CD4-positive, alpha-beta T cell (primary cell): ENCODE measurements at places on chromosomes 13 and 19. TPM values are rescaled to one million over a fixed set of nuclear protein-coding genes. Genes with fewer than 3 reads are reported as not detected.

DNA sequence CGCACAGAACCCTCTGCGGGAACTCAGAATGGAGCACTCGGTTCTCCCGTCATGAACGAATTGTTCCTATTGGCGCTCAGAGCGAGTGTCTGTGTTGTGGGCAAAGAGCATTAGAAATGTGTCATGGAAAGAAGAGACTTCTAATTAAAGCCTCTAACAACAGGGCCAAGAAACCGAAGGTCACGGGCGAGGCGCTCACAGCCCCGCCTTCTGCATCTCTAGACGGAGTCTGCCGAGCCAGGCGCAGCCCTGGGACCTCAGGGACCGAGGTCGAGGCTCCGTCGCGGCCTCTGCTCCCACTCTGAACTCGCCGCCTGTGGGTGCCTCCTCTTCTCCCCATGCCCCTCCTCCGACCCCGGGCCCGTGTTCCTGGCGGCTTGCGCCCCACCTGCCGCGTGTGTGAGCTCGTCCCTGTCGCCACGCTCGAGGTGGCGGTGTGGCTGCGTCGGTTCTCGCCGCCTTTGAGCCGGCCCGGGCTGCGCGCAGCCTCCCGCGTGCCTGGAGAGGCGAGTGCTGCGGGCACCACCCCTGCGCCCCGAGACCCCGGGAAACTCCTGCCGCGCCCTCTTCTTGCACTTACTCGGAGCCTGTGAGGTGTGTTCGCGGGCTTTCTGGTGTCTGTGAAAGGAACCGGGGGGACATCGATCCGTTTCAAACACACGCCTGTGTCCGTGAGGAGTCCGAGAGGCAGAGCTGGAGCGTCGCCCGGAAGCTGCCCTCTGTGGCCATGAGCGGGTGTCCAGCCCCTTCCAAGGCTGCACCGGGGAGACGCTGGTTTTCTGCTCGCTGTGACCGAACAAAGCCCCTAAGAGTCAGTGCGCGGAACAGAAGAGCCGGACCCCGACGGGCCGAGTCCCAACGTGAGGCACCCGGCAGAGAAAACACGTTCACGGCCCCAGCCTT, 45.4 kb upstream of the SPACA7 start:
- H3K4me1 ChIP-seq = no peaks in the 10 kb centered on the region
- peaks cover 32% of the 10 kb centered on the region for H3K27me3 ChIP-seq
- no peak overlapping the region for H3K27ac ChIP-seq
- DNase-seq = no peak
- H3K4me3 ChIP-seq = no peak overlapping the region
- no peaks in the 10 kb centered on the region for H3K36me3 ChIP-seq

Gene POU4F1
- total RNA-seq = 0.14 TPM

DNA sequence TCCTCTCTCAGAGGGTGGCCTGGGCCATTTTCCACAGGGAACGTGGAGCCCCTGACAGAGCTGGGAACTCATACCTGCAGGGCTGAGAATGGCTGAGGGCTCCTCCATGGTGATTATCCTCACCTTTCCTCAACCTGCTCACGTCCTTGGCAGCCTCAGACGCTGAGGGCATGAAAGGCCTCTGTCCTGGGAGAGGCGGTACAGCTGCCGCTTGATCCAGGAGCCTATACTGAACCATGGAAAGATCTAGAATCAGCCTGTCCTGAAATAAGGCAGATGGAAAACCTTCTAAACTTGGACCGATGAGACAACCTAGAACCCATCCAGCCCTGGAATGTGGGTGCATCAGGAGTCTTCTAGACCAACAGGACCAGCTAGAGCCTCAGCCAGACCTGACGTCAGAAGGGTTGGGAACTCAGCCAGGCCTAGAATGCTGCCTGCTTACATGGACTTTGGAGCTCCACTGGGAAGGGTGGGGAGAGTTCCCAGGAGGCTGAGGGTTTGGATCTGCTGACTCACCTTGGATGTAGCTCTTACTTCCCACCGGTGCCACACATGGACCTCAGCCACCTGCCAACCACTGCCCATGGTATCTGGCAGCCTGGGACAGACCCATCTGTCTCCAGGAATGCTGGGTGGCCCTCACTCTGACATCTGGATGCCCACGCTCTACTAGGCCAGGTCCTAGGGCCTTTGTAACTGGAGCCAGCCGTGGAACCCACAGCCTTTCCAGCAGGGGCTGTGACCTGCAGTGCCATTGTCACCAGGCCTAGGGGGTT, 7.5 kb downstream of the KCTD15 start:
- peaks cover 26% of the 10 kb centered on the region for H3K4me1 ChIP-seq
- H3K36me3 ChIP-seq = no peaks in the 10 kb centered on the region
- H3K27ac ChIP-seq = no peak overlapping the region
- H3K4me3 ChIP-seq = no peak overlapping the region

DNA sequence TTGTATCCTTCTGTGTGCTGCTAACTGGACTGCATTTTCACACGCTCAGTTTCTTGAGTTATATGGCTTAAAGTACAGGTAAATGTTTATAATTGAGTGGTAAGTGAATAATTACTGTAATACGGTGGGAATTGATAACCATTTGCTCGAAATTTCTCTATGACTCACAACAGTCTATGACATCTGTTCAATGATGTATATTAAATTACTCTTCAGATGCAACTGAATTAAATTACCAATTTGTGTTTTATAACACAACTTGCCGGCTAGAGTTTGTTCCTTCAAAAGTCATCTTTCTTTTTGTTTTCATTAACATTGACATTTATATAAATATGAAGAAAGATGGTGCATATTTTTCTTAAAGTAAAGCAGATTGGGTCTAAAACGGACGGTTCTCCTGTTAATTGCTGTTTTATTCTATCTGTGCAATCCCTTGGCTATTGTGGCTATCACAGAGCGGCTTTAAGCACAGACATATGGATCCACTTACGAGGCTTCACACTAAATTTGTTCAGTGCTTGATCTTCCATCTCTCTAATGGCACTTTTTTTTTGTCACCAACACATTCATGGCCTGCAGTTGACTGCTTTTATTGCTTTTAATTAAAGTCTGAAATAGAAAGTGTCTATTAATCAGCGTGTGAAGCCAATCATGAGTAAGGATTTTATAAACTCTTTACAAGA, 1291.6 kb upstream of the SLC10A2 start:
- no peak overlapping the region for H3K4me3 ChIP-seq
- no peaks in the 10 kb centered on the region for H3K4me1 ChIP-seq
- no peak overlapping the region for H3K27ac ChIP-seq
- no peaks in the 10 kb centered on the region for H3K27me3 ChIP-seq
- H3K36me3 ChIP-seq = no peaks in the 10 kb centered on the region

GRCh38 chr19:53881482-53882390, at the start of gene PRKCG:
TSS of gene PRKCG (plus strand) at chr19:53882197. CDS start at chr19:53882495, 298 bp downstream.
- peak; percentile 60 for DNase-seq
- H3K36me3 ChIP-seq = no peaks in the 10 kb centered on the region
- H3K27me3 ChIP-seq = peaks cover 53% of the 10 kb centered on the region
- H3K4me3 ChIP-seq = peak within 1 kb of the TSS; percentile 37
- H3K4me1 ChIP-seq = peaks cover 58% of the 10 kb centered on the region

DNA sequence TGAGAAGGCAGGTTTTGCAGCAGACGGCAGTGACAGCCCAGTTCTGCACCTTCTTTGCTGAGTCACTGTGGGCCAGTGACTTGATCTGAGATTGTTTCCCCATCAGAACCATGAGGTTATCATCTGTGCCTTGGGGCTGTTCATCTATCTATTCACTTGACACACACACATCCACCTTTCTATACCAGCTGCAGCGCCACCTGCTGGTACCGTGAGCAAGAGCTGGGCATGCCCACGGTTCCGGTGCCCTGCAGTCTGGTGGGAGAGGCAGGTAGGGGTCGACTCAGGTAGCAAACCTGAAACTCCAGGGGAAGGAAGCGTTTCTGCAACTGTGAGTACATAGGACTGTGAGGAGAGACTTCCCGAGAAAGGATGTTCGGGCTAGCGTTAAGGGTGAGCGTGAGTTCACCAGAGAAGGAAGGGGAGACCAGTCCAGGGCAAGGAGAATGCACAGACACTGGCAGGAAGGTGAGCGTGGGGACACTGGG, 7.5 kb upstream of the LIN7B start:
- H3K4me3 ChIP-seq = no peak overlapping the region
- H3K4me1 ChIP-seq = peaks cover 3% of the 10 kb centered on the region
- H3K27ac ChIP-seq = no peak overlapping the region

DNA sequence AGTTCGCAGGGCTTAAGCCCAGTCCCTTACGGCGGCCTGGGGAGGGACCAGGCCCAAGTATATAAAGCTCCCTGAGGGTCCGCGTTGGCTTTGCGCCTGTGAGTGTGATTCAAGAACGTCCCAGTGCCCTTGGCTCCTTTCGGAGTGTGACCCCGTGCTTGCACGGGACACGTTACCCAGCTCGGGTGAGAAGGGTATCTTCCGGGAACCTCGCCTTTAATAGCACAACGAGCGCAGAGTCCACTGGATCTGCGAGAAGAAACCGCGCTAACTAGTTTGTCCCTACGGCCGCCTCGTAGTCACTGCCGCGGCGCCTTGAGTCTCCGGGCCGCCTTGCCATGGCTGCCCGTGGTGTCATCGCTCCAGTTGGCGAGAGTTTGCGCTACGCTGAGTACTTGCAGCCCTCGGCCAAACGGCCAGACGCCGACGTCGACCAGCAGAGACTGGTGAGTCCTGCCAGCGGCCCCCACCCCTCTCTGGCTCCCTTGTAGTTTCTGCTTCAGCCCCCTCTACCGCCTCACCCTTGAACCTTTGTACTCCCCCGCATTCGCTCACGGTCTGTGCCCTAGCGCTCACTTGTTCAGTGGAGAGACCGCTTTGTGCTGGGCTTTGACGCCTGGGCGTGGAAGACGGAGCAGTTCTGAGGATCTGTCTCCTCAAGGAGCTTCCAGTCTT, at the start of gene DNAJC15:
DNAJC15 (plus strand) TSS at position 298 of the 675 bp plus-strand sequence; CDS start at position 339, 41 bp downstream.
- peak within 1 kb of the TSS; percentile 52 for H3K27ac ChIP-seq
- H3K4me1 ChIP-seq = peaks cover 24% of the 10 kb centered on the region
- H3K4me3 ChIP-seq = peak within 1 kb of the TSS; percentile 89
- peaks cover 8% of the 10 kb centered on the region for H3K36me3 ChIP-seq
